ENCODE measurements at places on chromosomes 6 and 20.

DNA sequence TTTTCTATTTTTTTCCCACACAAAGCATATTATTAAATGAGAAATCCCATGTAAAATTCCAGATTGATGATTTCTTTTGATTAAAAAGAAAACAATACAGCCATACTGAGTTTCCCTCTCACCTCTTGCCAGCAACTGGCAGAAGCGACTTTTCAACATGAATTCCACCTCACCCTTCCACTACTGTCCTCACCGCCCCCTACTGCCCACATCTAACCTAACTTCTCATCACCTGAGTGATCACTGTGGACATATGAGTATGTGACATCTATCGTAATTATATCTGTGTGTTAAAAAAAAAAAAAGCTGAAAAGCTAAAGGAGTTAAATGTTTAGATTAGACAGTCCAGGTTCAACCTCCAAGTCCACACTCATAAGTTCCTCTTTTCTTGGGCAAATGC lies 528.6 kb downstream of the PRKN start:
- DNase-seq = no peak

- DNase-seq = no peak
Measured at GRCh38 chr6:42349753-42350511, 101.8 kb downstream of the TRERF1 start.

DNA sequence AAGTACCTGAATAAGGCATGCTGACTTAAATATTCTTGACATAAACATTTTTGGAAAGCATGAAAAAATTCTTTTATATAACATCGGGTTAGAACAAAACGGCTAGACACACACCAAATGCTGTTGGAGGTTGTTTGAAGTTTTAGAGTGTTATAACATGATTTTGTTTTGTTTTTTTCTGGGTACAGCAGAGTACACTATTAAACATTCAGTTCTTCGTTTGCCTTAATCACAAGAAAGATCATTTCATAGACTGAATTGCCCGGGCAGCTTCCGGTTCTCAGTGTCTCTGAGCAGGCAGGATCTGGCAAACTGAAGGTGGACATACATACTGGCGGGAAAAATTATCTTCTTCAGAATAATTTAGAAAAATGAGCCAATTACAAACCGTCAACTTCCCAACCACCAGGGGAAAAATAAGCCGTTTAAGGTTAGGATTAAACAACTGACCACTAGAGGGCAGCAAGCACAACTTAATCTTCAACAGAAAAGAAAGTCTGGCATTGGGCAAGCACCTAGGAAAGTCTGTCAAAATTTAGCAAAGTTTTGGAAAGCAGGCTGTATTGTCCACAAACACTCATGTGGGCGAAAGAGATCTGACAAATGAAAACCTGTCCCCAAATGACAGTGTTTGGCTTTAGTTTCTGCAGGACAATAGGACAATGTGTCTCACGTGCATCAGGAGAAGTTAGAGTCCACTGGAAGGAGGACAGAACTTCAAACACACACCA lies 15.0 kb downstream of the ZNF217 start:
- DNase-seq = peak; percentile 89

GRCh38 chr6:151804585-151805285 lies 2.7 kb upstream of the ESR1 start:
- no peak for DNase-seq

DNA sequence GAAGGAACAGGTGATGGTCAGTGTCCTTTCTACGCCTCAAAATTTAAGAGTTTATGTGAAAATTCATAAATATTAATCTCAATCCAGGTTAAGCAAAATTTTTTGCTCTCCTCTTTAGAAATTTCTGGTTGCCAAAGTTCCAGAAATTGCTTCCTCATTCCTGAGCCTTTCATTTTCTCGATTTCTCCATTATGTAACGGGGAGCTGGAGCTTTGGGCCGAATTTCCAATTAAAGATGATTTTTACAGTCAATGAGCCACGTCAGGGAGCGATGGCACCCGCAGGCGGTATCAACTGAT lies 35.8 kb upstream of the PRND start:
- DNase-seq = no peak

GRCh38 chr6:145204301-145204700 lies 531.0 kb downstream of the EPM2A start:
- DNase-seq = no peak

- peak; percentile 75 for DNase-seq
Measured at GRCh38 chr20:34110745-34111641, 1.1 kb downstream of the EIF2S2 start.

- no peak for DNase-seq
Measured at GRCh38 chr6:140464720-140465119, 1090.3 kb upstream of the CITED2 start.

DNA sequence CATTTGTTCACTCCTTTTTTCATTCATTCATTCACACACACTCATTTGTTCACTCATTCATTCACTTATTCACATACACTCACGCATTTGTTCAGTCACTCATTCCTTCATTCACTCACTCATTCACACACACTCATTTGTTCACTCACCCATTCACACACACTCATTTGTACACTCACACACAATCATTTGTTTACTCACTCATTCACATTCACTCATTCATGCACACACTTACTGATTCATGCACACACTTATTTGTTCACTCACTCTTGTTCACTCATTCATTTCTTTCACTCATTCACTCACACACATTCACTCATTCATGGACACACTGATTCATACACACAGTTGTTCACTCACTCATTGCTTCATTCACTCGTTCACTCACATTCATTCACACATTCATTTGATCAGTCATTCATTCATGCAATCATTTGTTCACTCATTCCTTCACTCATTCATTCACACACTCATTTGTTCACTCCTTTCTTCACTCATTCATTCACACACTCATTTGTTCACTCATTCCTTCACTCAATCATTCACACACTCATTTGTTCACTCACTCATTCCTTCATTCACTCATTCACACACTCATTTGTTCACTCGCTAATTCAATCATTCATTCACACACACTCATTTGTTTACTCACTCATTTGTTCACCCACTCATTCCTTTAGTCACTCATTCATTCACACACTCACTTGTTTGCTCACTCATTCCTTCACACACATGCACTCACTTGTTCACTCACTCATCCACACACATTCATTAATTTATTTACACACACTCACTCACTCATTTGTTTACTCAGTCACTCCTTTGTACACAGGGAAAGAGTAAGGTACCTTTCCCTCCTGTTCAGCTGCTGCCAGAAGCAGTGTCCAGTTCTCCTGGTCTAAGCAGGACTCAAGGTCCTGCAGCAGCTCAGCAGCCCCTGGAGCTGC lies 50.7 kb upstream of the BHLHE23 start:
- DNase-seq = peak; percentile 12

DNA sequence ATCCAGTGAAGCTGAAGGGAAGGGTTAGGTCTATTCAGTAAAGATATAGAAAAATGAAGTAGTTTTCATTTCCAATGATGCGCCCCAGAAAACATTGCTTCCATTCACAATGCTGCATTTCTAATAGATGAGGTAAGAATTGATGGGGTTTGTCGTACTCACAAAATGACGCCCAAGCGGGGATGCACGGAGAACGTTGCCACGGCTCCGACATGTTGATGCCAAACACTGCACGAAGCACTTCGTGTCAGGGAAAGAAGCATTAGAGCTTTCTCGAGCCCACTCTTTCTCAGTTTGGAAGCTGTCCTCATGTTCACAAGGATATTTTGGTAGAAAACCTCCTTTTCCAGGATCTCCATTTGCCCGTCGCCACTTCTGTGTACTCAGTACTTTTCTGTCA lies 21.6 kb upstream of the MAFB start:
- no peak for DNase-seq

- DNase-seq = no peak
Measured at GRCh38 chr6:4295058-4295782, 159.8 kb upstream of the ECI2 start.

DNA sequence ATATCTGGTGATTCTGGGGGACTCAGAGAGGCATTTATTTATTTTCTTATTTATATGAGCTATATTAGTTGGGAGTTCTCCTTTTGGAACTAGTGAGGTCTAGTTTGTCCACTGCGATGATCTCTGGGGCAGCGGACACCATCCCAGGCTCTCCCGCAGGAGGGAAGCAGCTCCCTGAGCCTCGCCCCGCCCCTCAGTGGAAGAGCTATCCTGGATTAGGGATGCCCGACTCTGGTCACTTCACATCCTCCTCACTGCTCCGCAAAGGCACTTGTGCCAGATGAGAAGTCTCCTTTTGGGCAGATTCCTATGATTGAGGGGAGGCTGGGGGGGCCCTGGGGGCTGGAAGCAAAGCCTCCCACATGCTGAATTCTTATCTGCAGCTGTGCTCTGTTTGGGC lies 3.6 kb upstream of the MAS1 start:
- DNase-seq = no peak

DNA sequence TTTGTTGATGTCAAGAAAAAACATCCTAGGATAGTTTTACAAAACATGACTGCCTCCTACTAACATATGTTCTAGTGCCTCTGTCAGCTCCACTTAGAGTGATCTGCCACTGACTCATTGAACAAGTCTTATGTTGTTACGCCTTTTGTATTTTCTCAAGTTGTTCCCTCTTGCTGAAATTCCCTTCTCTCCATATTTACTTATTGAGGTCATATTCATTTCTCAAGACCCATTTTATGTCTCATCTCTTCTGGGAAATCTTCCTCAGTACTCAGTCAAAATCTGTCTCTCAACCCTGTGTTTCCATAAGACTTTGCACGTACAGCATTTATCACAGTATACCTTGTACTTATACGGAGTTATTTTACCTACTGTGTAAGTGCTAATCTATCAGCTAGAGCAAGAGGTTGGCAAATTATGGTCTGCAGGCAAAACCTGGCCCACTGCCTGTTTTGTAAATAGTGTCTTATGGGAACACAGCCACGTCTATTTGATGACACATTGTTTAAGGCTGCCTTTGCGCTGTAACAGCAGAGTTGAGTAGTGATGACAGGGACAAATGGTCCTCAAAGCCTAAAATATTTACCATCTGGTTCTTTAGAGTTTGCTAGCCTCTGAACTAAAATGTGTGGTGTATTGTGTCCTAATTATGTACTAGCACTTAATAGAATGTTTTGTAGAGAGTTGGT lies 83.4 kb downstream of the ADGRB3 start:
- DNase-seq = peak; percentile 42

DNA sequence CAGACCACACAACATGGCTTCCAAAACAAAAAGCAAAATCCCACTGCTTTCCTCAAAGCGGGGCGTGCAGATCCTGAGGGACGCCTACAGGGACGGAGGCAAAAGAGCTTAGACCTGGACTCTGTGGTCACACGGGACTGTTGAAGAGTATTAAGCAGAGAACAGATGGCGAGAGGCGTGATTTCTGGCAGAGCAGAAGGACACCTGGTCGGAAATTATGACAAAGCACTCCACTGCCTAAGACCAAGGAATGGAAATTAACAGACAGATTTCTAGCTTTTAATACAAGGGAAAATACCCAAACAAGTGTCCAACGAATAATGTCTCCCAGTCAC lies 15.4 kb downstream of the CST7 start:
- no peak for DNase-seq

- no peak for DNase-seq
Measured at GRCh38 chr6:14676977-14677781, 559.6 kb downstream of the CD83 start.

DNA sequence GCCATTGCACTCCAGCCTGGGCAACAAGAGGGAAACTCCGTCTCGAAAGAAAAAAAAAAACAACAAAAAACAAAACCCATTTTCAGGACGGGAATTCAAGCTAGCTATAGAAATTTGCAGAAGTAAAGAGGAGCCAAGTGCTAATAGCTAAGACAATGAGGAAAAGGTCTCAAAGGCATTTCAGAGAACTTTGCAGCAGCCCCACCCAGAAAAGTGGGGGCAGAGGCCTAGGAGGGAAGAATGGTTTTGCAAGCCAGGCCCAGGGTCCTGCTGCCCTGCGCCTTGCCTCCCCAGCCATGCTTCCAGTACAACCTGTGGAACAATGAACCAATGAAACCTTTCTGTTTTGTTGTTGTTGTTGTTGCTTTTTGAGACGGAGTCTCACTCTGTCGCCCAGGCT lies 38.3 kb upstream of the SAMHD1 start:
- no peak for DNase-seq

DNA sequence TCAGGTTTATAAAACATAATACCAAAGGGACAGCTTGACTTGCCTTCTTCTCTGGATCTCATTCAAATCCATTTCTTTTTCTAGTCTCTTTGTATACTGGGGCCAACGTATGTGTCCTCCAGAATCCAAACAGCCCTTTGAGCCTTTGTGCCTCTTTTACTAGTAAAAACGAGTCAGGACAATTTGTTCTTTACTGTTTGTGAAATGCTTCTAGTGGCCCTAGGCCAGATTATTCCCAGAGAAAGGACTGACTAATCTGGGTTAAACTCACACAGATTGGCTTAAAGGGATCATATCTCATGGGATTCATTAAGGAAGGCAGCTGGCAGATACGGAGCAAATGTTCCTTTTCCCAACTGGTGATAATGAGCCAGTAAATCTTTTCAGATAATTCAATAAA lies 32.1 kb upstream of the MANEA start:
- no peak for DNase-seq

- no peak for DNase-seq
Measured at GRCh38 chr6:36050947-36051710, 23.5 kb downstream of the MAPK14 start.

DNA sequence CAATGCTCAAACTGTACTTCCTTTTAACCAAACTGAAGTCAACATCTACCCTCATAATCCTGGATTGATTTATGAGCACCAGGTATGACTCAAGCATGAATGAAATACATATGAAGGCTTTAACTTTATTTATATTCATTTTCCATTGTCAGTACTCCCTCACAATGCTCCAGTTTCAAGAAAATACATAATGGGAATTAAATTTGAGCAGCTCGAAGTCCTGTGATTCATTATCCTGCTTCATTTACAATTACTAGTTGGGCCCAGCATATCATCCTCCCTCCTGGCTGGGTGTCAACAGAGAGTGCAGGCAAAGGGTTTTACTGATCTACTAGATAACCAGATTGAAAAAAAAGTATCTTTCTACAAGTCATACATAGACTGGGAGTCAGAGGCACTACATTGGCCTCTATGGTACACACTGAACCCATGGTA lies 10.1 kb downstream of the SAMHD1 start:
- DNase-seq = no peak

DNA sequence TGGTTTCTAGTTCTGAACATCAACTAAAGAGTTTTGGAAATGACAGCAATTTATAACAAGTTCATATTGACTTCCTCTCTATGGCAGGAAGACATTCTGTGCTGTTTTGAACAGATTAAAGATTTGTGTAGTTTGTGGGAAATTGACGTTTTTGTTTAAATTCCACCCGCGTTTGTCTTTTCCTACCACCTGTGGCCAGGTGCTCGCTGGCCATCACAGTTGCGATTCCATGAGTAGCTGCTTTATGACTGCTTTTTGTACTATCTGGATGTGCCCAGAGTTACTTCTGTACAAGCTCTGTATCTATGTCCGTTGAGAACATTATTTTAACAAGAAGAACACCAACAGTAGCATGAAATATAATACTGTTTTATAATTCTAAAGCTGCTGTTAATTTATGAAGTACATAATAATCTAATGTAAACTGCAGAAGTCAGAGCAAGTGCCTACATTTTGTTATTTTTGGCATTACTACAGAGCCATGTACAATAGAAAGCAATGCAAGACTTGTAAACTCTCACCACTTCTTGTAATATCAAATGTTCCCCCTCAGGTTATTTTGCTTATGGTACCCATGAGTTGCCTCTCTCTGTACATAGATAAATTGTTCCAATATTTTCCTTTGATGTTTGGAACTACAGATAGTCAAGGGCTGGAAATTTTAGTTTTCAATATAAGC lies 33.5 kb downstream of the ZBTB2 start:
- DNase-seq = no peak

Measured in epithelial cell of esophagus (primary cell).